A375 (cell line): ENCODE measurements at places on chromosomes 7 and 10. TPM values are rescaled to one million over a fixed set of nuclear protein-coding genes. Genes with fewer than 3 reads are reported as not detected.

The EBF3 gene
- total RNA-seq: 16.1 and 18.5 TPM in 2 replicates

The LAMB1 gene
- 375 and 395 TPM in 2 replicates for total RNA-seq

The TECTB gene
- total RNA-seq: not detected in 2 replicates

The HOXA4 gene
- 2.9 and 4.0 TPM in 2 replicates for total RNA-seq

The ZPBP gene
- total RNA-seq: not detected in 2 replicates

The GLCCI1 gene
- total RNA-seq: 1.6 and 2.8 TPM in 2 replicates

The ADAM12 gene
- total RNA-seq: 2.2 and 2.8 TPM in 2 replicates

The SEMA4G gene
- 2.4 and 3.3 TPM in 2 replicates for total RNA-seq

The MSMB gene
- total RNA-seq: not detected in 2 replicates

The HOGA1 gene
- total RNA-seq: 1.7 and 1.9 TPM in 2 replicates

The ELMO1 gene
- total RNA-seq: 27.4 and 31.5 TPM in 2 replicates

The DPCD gene
- total RNA-seq: 64.1 and 80.9 TPM in 2 replicates

The ACHE gene
- total RNA-seq: 0.29 TPM in 1 of 2 replicates, not detected in the other

The ACBD7 gene
- total RNA-seq: 4.9 and 5.7 TPM in 2 replicates

The PAPOLB gene
- total RNA-seq: not detected in 2 replicates

The GIMAP4 gene
- total RNA-seq: 0.15 TPM in 1 of 2 replicates, not detected in the other

The NUPR2 gene
- not detected in 2 replicates for total RNA-seq

The IGF2BP3 gene
- 121 and 146 TPM in 2 replicates for total RNA-seq

The SPAG6 gene
- total RNA-seq: 0.64 TPM in 1 of 2 replicates, not detected in the other

The EGR2 gene
- total RNA-seq: 0.34 and 0.72 TPM in 2 replicates

The CPEB3 gene
- total RNA-seq: 0.48 and 0.75 TPM in 2 replicates

The CPA2 gene
- 0.48 TPM in 1 of 2 replicates, not detected in the other for total RNA-seq

The ANK3 gene
- 11.7 and 19.6 TPM in 2 replicates for total RNA-seq

The ZNF783 gene
- total RNA-seq: 18.1 and 24.3 TPM in 2 replicates

The CNPY1 gene
- not detected in 2 replicates for total RNA-seq

The EVX1 gene
- total RNA-seq: not detected in 2 replicates

The PNLIPRP1 gene
- total RNA-seq: not detected in 2 replicates

The BZW2 gene
- total RNA-seq: 129 and 172 TPM in 2 replicates

The ANXA8 gene
- 0.21 and 0.34 TPM in 2 replicates for total RNA-seq

The CUTC gene
- 22.4 and 24.8 TPM in 2 replicates for total RNA-seq

The SYT15 gene
- total RNA-seq: 0.08 and 0.24 TPM in 2 replicates

The MSANTD7 gene
- 14.3 and 14.4 TPM in 2 replicates for total RNA-seq

The CASTOR2 gene
- total RNA-seq: 1.2 and 4.7 TPM in 2 replicates

The NRBF2 gene
- total RNA-seq: 6.8 and 10.0 TPM in 2 replicates

The RPEL1 gene
- not detected in 2 replicates for total RNA-seq

The CRTAC1 gene
- total RNA-seq: not detected in 2 replicates

The NUDT13 gene
- total RNA-seq: 1.3 TPM in 2 replicates

The CD36 gene
- total RNA-seq: not detected in 2 replicates

The BLNK gene
- total RNA-seq: not detected in 2 replicates

The MRLN gene
- not detected in 2 replicates for total RNA-seq
